Peyer's patch (tissue), 4 donors: ENCODE measurements at places on chromosomes 4 and X.

DNA sequence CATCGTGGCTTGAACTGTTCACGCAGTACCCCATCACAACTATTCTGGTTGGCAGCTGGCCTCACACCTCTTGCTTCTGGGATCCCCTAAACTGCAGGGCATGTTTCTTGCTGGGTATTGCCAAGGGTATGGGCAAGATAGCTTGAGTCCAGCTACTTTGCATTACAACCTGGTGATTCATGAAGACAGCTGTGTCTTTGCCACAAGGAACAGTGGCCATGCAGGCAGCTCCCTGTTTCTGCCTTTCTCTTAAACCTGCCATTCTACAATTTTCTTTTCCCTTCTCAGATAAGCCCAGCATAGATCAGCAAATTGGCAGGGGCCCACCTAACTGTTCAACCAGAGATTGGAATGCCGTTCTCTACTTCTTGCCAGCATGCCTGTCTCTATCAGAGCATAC is 42.8 kb downstream of the TENM3 start:
- no peak for DNase-seq

- no peak for DNase-seq
Observed at GRCh38 chrX:130645955-130646583, 244.3 kb downstream of the RBMX2 start.

- DNase-seq: no peak
Observed at GRCh38 chr4:75705198-75705977, 19.0 kb upstream of the USO1 start.

GRCh38 chr4:80036306-80036705 is 36.7 kb downstream of the ANTXR2 start:
- no peak for DNase-seq

DNA sequence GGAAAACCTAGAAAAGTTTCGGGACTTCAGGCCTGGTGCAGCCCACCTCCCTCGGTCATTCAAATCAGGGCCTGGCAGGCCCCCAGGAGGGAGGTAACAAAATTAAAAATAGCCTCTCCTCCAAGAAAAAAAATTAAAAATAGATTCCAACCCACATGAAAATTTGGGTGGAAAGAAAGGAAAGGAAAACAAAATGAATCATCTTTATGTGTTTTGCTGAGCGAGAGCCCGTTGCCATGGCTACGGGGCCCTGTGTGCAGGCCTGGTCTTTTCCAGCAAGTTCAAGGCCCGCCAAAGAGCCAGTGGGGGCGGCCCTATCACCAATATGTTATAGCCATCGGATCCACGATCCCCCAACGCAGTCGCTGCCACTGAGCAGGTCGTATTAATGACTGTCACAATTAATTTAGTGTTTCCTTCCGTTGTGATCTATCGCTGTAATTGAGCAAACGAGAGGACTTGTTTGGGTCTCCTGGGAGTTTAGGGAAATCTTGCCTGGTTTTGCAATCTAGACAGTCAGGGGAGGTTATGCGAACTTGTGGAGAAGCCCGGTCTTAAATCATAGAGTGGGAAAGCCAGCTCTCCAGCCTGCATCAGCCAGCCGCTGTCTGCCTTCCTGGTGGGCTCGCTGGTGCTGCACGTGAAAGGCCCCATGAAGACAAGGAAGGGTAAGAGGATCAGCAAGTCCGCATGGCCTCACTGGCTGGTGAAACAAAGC is 452.4 kb downstream of the BCOR start:
- DNase-seq: no peak

GRCh38 chrX:11641349-11642065 is 24.2 kb downstream of the ARHGAP6 start:
- no peak for DNase-seq

- DNase-seq: no peak
Observed at GRCh38 chr4:154314248-154314647, 177.4 kb downstream of the DCHS2 start.
